Tongue (tissue), 3 donors: ENCODE measurements at places on chromosomes 16 and 17.

- DNase-seq, result peak; percentile 13
Measured at GRCh38 chr17:58756246-58757161, 850 bp downstream of the PPM1E start.

- DNase-seq, result no peak
Measured at GRCh38 chr17:32281011-32281451, 15.4 kb downstream of the RHBDL3 start.

DNA sequence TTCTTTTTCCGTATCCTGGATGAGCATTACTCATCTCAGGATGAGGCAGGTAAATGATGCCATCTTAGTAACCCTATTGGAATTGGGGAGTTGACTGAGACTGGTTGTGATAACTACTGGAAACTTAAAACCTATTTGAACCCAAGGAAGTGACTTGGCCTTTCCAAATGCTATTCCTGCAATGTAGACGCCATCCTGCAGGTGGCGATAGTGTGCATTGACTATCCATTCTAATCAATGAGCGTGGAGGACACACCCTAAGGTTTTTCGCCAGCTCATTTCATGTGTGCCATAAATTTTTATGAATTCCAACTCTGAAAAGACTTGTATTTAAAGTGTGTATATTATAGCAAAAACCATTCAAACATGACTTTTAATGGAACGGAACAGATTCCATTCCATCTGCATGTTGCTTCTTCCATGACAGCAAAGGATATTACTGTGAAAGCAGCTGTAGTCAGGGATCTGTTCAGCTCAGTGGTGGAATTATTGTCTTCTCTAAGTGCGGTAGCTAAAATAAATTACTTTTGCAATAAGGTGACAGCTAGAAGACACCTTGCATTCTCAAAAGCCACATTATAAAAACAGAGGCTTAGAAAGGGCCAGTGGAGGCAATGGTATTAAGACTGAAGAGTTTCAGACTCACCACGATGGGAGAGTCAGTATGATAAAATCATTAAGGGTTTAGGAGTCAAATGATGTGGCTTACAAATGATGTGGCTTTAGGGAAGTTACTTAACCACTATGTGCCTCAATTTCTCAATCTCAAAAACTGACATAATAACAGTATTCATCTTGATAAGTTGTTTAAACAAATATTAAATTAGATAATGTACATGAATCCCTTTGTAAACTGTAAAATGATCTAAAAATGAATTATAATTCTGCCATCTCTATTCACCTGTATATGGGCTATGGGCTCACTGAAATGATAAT, 55.5 kb downstream of the SYT17 start:
- peak; percentile 20 for DNase-seq

GRCh38 chr17:1073241-1073962, 76.5 kb downstream of the TIMM22 start:
- peak; percentile 70 for DNase-seq

DNA sequence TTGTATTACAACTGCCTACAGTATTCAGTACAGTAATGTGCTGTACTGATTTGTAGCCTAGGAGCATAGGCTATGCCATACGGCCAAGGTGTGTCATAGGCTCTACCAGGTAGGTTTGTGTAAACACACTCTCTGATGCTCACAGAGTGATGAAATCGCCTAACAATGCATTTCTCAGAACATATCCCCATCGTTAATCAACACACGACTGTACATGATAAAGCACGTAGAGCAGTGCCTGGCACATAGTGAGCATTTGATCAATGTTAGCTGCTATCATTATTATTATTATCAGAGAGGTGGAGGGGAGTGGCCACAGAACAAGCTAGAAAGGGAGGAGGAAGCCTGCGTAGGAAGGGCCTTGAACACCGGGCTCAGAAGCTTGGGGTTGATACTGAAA, 81.1 kb upstream of the LHX1 start:
- DNase-seq, result no peak

- no peak for DNase-seq
Measured at GRCh38 chr16:85011846-85012284, 530 bp upstream of the ZDHHC7 start.
